ENCODE measurements at places on chromosomes 13 and 19.

DNA sequence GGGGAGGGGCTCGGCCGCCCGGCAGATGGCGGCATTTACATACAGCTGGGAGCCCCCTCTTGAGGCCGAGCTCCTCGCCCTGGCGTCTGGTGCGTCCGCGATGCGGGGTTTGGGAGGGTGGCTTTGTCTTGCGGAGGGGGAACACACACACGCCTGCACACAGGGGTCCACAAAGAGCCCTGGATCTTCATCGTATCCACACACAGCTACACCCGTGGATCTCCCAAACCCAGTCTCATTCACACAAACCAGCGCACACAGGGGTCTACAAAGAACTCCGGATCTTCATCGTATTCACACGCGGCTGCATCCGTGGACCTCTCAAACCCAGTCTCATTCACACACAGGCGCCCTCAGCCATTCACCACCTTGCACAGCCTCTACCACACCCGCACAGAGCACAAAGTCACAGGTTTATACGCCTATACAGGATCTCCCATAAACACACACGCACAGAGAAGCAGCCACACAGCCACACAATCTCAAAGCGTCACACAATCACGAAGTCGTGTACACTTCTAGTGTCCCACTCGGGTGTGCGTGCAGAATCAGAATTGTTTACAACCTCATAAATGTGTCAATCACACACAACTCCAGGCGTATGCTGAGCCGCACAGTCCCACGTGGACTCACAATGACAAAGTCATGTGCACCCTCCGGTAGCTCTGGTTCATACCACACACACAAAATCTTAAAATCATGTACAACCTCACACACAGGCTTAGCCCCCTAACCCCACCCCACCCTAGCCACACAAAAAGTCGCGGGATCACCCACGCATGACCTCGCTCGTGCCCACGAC, 550 bp upstream of the DLL3 start:
- peak; percentile 93 for DNase-seq

GRCh38 chr13:39740761-39741160, 85.3 kb downstream of the COG6 start:
- no peak for DNase-seq

- no peak for DNase-seq
These were observed 5.8 kb downstream of the AMER2 start for GRCh38 chr13:25166306-25166705.

DNA sequence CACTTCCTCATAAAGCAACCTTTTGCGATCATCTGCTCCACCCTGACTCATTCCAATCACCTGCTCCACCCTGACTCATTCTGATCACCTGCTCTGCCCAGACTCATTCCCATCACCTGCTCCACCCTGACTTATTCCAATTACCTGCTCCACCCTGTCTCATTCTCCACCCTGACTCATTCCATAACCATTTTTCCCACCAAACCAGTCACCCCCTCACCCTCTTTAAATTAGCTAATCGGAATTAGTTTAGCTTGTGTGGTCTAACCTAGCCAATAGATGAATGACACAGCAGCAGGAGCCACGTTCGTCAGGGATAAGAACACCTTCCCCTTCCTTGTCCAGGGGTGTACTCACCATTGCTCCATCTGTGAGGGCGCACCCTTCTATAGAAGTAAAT, 134.0 kb downstream of the COG6 start:
- no peak for DNase-seq

GRCh38 chr13:21616880-21617279, 12.9 kb upstream of the MICU2 start:
- no peak for DNase-seq

- no peak for DNase-seq
These were observed 337.3 kb upstream of the DACH1 start for GRCh38 chr13:72204291-72204690.

GRCh38 chr13:106197496-106197895, 338.0 kb downstream of the EFNB2 start:
- DNase-seq, result no peak

DNA sequence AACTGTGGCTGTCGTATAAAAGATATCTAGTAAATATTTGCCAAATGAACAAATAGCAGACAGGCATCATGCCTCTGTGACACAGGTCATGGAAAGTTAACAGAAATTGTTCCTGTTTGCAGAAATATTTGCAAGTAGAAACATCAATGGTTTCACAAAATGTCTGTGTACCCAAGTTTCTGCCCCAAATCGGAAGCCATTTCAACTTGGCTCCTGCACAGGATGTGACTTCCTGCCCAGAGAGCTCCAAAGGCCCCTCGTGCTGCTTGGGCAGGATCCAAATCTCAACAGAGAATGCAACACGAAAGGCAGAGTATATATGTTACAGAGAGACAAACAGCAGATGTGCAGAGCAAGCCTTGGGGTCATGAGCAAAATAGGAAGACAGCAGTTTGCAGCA, 95.5 kb upstream of the SERP2 start:
- DNase-seq, result no peak

DNA sequence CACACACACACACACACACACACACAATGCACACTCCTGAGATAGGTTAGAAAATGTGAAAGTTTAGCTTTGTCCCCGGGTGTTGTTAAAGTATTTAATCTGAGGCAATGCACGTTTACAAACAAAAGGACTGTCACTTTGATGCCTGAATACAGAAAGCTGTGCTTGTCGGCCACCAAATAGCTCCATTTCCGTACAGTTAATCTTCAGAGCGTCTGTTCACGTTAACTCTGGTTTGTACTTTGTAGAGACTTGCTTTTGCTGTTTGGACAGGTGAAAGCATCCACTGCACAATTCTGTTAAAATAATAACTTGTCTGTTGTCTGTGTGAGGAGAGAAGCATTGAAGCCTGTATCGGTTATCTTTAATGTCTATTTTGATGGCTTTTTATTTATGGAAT, 267.8 kb downstream of the FGF9 start:
- no peak for DNase-seq

- no peak for DNase-seq
These were observed 39.2 kb downstream of the WDFY2 start for GRCh38 chr13:51623473-51623872.

GRCh38 chr13:92452840-92453239, 773.8 kb upstream of the GPC6 start:
- DNase-seq, result no peak

DNA sequence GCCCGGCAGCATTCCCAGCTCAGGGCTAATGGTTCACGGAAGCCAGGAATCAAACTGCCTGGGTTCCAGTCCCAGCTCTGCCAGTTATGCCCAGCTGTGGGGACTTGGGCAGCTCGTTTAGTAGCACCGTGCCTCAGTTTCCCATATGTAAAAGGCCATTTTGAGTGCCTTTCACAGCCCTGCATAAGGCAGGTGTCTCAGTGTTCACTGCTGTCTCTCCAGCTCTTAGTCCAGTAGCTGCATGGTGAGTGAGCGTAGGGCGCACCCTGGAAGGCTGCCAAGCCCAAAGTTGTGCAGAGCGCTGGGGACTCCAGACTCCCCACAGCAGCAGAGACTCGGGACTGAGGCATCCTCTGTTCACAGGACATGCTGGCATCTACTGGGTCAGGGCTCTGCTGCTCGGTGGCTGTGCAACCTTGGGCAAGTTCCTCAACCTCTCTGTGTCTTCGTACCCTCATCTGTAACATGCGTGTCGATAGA, 5.5 kb downstream of the RPL28 start:
- no peak for DNase-seq

DNA sequence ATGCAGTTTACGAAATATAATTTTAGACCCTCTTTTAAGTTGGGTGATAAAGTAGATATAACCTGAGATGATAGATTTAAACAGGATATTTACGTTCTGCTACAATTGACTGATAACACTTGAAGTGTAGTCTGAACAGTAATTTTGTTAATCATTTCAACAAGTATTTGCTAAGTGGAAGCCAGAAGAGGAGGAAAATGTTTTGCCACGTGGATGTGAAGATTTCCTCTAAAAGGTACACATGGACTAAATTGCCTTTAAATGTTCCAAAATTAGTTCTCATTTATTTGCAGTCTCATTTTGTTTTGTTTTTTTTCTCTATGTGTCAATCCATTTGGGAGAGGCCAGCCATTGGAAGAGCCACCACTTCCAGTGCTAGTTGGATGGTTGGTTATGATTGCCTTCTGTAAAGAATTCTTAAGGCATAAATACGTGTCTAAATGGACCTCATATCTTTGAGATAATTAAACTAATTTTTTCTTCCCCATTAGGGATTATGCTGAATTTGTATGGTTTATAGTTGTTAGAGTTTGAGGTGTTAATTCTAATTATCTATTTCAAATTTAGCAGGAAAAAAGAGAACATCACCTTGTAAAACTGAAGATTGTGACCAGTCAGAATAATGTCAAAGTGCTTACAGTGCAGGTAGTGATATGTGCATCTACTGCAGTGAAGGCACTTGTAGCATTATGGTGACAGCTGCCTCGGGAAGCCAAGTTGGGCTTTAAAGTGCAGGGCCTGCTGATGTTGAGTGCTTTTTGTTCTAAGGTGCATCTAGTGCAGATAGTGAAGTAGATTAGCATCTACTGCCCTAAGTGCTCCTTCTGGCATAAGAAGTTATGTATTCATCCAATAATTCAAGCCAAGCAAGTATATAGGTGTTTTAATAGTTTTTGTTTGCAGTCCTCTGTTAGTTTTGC, 2.8 kb downstream of the MIR17HG start:
- no peak for DNase-seq

GRCh38 chr13:78182813-78183212, 264.2 kb upstream of the EDNRB start:
- no peak for DNase-seq

DNA sequence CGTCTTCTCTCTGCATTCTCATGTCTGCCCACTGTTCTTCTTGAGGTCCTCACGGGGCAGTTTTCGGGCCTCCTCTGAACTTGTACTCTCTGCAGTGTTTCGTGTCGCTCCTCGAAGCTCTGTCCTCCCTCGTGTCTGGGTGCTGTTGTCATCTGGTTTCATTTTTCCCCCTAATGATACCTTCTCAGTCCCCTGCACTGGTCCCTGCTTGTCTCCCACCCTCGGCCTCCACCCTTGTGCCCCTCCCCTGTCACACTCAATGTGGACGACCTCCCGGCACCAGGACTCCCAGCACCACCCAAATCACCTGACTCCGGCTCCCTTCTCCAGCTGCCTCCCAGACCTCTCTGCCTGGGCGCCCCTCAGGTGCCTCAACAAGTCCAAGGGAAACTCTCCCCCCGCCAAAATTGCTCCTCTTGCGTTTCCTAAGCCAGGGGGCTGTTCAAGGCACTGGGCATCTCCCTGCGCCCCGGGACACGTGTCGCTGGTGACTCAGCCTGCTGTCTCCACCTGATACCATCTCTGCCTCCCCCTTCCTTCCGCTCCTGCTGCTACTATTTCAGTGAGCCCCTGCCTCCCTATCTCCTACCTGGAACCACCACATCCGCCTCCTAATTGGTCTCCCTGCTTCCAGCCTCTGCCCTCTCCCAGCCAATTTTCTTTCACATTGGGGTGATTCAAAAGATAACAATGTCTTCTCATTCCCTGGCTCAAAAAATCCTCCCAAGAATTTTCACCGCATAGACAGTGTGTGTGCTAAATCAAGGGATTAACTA, 49.5 kb downstream of the RFX2 start:
- DNase-seq, result peak; percentile 78

DNA sequence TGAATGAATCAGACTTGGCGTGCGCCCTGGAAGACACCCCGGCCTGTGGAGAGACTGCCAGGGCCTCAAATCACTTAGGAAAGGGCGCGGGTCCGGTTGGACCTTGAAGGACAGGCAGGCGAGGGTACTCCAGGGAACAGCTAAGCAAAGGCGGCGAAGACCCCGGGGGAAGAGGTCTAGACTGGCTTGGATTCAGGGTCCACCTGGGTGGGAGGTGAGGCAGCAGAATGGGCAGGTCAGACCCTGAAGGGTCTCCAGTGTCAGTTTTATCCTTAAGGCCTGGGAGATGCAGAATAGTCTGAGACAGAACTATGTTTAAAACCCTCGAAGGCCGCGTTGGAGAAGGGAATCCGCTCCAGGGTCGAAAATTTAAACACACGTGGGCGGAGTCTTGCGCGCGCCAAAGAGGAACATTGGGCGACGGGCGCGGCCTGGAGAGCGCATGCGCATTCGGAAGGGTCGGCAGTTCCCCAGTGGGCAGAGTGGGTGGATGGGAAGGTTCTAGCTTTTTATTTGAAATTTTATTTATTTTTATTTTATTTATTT, 567 bp upstream of the SMG9 start:
- DNase-seq, result peak; percentile 66

DNA sequence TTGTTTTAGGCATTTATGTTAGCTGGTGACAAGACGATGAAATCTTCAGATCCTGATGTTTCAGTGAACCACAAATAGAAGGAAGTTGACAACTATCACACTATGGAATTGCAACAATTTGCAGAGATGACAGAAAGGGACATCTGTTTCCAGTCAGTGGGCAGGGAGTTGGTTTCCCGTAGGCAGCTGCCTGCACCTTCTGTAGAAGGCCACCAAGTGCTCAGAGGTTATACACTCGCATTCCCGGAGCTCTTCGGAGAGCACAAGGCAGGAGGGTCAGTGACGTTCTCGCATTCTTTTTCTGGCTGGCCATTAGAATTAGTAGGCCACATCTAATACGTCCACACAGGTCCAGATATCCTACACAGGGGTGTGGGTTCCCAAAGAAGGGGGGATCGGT, 129.4 kb downstream of the SHISA2 start:
- no peak for DNase-seq

GRCh38 chr19:40254714-40255418, 28.4 kb upstream of the CCNP start:
- no peak for DNase-seq

GRCh38 chr13:100323937-100324336, 235.0 kb downstream of the PCCA start:
- no peak for DNase-seq

GRCh38 chr19:11401808-11402543, 17.1 kb downstream of the RGL3 start:
- no peak for DNase-seq

DNA sequence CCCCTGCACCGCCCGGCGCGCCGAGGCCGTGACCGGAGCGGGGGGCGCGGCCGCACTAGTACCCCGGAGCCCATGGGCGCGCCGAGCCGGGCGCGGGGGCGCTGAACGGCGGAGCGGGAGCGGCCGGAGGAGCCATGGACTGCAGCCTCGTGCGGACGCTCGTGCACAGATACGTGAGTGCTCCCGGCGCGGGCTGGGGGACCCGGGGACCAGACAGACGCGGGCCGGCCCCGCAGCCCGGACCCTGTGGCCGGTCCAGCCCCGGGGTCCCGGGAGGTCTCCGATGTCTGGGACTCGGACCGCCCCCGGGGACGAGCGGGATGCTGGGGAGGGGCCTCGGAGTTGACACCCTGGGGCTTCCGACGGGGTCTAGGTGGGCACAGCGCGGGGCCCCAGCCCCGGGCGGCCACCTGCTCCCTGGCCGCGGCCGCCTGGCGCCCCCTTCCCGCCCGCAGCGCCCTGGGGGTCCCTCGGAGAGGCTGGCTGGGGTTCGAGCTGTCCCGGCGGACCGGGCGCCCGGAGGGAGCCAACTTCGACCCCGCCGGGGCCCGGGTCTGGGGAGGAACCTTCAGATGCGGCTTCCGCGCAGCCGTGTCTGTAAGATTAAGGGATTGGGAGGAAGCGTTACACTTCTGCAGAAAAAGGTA, 568 bp downstream of the ATP11A start:
- DNase-seq, result no peak

GRCh38 chr13:108120302-108120701, 95.0 kb downstream of the LIG4 start:
- DNase-seq, result peak; percentile 26
